ENCODE measurements at places on chromosomes 4 and X.
A peak's percentile ranks its signal among the peaks of the same experiment; 100 is the strongest.

DNA sequence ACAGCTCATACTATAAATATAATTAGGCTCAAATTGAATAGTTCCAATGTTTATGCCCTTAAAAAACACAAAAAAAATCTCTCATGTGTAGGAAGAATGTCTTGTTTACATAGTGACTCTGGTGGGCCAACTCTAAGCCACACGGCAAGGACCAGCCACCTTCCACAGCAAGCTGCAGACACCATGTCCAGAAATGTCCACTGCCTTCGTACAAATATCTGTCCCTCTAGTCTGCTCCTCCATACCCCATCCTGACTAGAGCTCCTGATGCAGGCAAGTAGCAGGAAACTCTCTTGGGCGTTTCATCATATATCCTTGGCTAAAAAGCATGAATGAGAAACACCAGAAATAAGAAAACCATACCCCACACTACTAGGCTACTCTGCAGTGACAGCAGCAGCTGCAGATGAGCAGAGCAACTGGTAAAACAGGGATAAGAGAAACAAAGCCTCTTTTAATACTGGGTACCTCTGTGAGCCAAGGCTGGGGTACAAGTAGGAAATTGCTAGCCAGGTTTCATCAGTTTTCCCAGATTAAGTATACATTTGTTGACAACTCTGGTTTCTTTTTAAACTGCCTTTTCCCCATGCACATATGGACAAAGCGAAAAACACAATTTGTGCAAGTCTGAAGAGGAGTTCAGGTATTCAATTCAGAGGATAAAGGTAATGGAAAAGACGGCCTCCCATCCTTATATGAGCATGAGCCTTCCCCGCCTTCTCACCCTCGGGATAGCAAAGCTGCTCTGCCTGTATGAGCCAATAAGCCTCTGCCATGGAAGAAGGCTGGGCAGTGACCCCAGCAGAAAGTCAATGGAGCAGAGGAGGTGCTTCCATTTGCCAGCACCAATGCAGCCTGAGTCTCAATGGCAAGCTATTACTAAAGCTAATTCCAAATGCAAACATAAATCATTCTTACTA, 245.4 kb downstream of the DCLK2 start:
- no peak for DNase-seq

DNA sequence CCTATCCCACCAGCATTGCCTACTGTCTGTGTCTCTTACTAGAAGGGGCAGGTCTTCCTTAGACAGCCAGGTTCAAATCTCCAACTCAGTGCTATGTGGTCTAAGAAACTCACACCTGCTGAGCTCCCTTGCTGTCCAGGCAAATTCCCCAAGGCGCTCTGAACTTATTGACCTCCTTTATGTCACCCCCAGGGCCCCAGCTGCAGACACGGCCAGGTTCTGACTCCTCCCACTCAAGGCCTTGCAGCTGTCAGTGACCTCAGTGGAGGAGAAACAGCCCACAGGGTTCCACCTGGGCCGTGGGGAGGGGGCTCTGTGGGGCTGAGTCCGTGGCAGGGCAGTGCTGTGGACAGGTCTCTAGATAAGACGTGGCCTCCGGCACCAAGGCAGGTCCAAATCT, 42.1 kb upstream of the PSAPL1 start:
- no peak for DNase-seq

GRCh38 chr4:85496933-85497332, 22.0 kb downstream of the ARHGAP24 start:
- no peak for DNase-seq

DNA sequence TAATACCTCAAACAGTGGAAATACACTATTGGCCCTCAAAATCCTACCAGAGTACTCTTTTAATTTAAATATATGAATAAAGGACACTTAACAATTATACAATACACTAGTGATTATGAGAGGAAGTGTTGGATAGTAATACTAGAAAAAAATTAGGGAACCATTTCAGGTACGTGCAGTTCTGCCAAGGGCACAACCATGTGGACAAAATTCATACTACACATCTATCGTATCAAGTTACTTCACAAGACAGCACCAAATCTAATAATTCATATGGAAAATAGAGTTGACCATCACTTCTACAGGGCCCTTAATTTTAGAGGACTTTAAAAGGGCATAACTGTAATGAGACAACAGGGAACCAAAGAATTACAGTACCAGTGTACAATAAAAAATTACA, 69.2 kb upstream of the ZCCHC13 start:
- DNase-seq, result no peak

- no peak for DNase-seq
Measured at GRCh38 chrX:130173190-130173895, 1.6 kb downstream of the RAB33A start.

DNA sequence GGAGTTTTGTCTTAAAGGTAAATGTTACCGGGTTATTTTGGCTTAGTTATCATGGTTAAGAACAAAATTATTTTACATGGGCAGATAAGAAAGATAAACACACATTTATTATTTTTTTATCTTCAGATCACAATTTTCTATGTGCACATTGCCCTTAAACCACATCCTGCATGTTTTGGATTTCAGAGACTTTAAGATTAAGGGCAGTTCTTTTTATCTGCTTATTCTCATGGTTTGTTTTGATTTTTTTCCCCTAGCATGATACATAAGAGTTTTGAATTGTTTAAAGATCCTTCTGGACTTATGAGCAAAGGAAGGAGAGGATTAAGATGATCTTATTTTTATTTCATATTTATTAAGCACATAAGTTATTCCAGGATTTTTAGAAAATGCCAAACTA, 190.1 kb upstream of the BMP3 start:
- no peak for DNase-seq

DNA sequence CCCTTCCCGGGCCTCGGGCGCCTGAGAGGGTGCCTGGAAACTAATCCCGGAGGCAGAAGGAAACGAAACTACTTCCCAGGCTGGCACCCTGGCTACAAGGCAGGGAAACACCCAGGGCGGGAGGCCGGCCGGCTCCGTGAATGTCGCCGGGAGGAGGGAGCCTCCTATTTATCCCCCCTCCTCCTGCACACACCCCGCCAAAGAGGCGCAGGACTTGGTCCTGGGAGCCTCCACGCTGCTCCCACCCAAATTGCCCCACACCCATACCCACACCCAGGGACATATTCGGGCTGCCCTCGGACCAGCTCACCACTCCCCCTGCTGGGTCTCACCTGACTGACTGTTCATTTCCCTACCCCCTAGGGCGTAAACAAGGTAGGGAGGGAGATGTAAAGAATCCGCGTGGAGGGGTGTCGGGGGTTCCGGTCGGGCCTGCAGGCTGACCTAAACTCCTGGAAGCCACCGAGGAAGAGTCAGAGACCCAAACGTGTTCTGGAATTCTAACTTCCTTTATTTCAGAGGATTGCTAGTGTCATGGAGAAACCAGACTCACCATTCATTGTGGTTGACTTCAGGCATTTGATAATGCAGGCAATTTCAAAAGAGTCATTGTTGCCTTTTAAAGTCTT, at the start of gene BTC:
Gene BTC (minus strand): TSS at position 142 of the 629 bp plus-strand sequence. CDS start 198 bp downstream, outside the sequence.
- peak; percentile 84 for DNase-seq

- DNase-seq, result no peak
Measured at GRCh38 chr4:98945297-98945850, 16.4 kb upstream of the EIF4E start.

DNA sequence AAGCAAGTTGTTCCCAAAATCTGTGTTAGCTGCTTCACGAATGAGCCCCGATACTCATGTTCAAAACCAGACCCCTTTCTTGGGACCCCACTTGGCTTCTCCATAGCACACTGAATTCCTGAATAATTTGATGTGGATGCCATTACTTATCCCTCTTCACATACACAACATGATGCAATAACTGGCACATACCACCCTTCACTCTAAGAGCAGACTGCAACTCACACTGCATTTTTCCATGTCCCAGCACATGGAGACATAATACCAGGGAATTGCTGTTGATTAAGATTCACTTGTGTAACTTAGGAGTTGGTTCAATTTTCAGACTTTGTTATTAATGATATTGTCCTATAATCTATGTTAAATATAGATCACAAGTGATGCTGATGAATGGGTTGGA, 213.4 kb downstream of the MAML3 start:
- no peak for DNase-seq

GRCh38 chr4:5444918-5445517, 263.3 kb downstream of the EVC2 start:
- DNase-seq, result no peak

- no peak for DNase-seq
Measured at GRCh38 chrX:65987811-65988210, 52.1 kb downstream of the VSIG4 start.

GRCh38 chr4:163353054-163353453, 9.4 kb downstream of the NPY5R start:
- no peak for DNase-seq

GRCh38 chrX:141439651-141440050, 144.9 kb downstream of the SPANXA1 start:
- DNase-seq, result no peak

DNA sequence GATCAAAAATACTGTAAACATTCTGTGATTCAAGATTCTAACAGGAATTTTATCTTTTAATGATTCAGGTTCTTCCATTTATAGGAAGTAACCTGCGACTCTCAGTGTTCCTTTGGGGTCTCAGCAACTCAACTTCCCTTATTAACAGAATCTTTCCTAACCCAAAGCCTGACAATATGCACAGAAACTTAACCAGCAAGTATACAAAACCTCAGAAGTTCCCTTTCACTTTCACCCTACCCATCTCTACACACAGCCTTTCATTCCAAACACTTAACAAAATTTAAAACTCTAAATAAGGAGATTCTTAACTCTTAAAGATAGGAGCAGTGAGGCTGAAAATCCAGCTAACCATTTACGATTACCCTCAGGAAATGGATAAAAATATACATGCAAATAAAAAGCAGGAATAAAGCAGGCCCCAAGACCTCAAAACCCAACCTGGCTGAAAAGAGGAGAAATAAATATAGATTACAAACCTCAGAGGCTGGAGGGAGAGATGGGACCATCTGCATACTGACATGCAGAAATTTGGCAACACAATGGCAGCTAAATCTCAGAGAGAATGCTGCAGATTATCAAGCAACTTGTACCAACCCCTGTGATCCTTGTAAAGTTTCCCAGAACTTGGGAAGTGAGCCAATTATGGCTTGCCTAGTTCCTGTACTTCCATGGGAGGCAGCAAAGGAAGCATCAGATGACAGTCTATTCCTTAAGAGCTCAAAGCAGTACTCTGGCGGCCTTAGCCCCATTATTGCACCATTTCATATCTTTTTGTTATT, 101.0 kb downstream of the ATP11C start:
- DNase-seq, result no peak

GRCh38 chr4:141302924-141303323, 82.2 kb downstream of the ZNF330 start:
- no peak for DNase-seq

DNA sequence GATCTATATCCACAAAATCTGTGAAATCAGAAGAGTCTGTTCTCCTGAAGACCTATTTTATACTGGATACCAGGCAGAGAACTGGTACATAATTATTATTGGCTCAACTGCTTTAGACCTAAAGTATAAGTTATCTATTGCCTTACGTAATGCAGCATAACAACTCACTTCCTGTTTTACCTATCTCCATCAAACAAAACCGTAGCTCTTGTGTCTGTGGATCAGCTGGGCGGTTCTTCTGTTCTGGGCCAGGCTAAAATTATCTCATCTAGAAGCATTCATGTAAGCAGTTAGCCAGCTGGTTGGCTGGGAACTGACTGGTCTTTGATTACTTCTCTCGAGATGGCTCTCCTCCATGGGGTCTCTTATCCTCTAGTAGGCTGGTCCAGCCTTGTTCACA, 57.8 kb downstream of the PPP1R2C start:
- no peak for DNase-seq

DNA sequence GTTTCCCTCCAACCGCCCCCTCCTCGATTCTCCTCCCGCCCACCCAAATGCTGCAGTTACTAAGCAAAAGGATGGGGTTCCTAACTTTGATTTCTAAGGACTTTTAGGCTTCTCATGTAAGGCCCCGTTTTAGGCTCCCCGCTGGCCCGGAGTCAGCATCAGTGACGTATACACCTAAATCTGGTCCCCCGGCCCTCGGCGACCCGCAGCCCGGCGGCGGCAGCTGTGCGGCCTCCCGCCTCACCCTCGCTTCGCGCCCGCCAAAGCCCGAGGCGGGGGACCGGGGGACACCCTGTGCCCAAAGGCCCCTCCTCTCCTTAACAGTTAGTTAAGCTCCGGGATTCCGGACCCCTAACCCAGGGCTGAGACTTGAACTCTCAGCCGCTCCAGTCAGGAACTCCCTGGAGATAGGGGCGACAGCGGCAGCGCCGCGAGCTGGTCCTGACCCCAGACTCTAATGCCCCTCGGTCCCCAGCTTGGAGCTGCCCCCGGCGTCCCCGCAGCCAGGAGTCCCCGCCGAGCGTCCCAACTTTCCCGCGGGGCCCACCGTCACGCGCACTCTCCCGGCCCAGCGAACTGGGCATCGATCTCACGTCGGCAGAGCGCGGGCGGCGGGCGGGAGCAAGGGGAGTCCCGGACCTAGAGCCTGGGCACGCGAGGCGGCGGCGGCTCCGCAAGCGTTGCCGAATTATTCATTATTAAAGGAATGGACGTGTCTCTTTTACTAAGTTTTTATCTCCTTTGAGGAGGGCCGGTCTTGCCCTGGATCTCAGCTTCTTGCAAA, 1.5 kb upstream of the NR3C2 start:
- peak; percentile 73 for DNase-seq
